Neural progenitor cell (in vitro differentiated cells): ENCODE measurements at places on chromosomes 13 and 19. TPM values are rescaled to one million over a fixed set of nuclear protein-coding genes. Genes with fewer than 3 reads are reported as not detected.

The OR7G2 gene
- not detected in 2 replicates for total RNA-seq

The SHANK1 gene
- 1.4 and 2.3 TPM in 2 replicates for total RNA-seq

The SERP2 gene
- total RNA-seq, result 2.5 and 8.1 TPM in 2 replicates

The SMIM44 gene
- not detected in 2 replicates for total RNA-seq

The BORA gene
- 51.9 and 52.0 TPM in 2 replicates for total RNA-seq

The NFKBIB gene
- 8.3 and 11.5 TPM in 2 replicates for total RNA-seq

The LYL1 gene
- total RNA-seq, result 0.88 and 2.2 TPM in 2 replicates

The DLL3 gene
- total RNA-seq, result 0.37 and 2.8 TPM in 2 replicates

The ATP12A gene
- total RNA-seq, result 0.28 TPM in 1 of 2 replicates, not detected in the other

The NUP58 gene
- total RNA-seq, result 109 and 138 TPM in 2 replicates

The CA11 gene
- total RNA-seq, result 12.6 and 49.8 TPM in 2 replicates

The WDR87 gene
- not detected in 2 replicates for total RNA-seq

The ZNF14 gene
- 14.4 and 21.0 TPM in 2 replicates for total RNA-seq

The CCDC97 gene
- total RNA-seq, result 14.1 and 19.1 TPM in 2 replicates

The POLR1G gene
- 5.5 and 6.8 TPM in 2 replicates for total RNA-seq

The CATSPERD gene
- not detected in 2 replicates for total RNA-seq

The ZNF331 gene
- total RNA-seq, result 44.2 and 68.5 TPM in 2 replicates

The SIGLEC7 gene
- not detected in 2 replicates for total RNA-seq

The KCNC3 gene
- 0.41 and 1.2 TPM in 2 replicates for total RNA-seq
